Activated CD8-positive, alpha-beta memory T cell treated with anti-CD3 and anti-CD28 coated beads, Interleukin-2, amount 10 ng/mL, durations not matched to agents 7 days and 5 days (primary cell): ENCODE measurements at places on chromosomes 3 and 15. TPM values are rescaled to one million over a fixed set of nuclear protein-coding genes. Genes with fewer than 3 reads are reported as not detected.

ZCWPW2 gene
- not detected for total RNA-seq

GRCh38 chr3:115644391-115644790 is 21.1 kb downstream of the GAP43 start:
- H3K4me3 ChIP-seq: no peak overlapping the region
- no peak overlapping the region for H3K27ac ChIP-seq
- H3K36me3 ChIP-seq: no peaks in the 10 kb centered on the region
- no peak for DNase-seq
- H3K27me3 ChIP-seq: peaks cover 10% of the 10 kb centered on the region

LDHAL6B gene
- total RNA-seq: not detected

SNX33 gene
- total RNA-seq: 1.4 TPM

ALDH1A2 gene
- 0.82 TPM for total RNA-seq

GRCh38 chr3:105853801-105854432 is 14.9 kb downstream of the CBLB start:
- H3K27me3 ChIP-seq: no peaks in the 10 kb centered on the region
- DNase-seq: peak; percentile 66
- H3K4me1 ChIP-seq: peaks cover 50% of the 10 kb centered on the region
- peaks cover 72% of the 10 kb centered on the region for H3K36me3 ChIP-seq
- peak overlapping the region; percentile 55 for H3K27ac ChIP-seq

LMCD1 gene
- total RNA-seq: 10.0 TPM

GRCh38 chr3:121660356-121661171 is at the start of gene HCLS1:
TSS of gene HCLS1 (minus strand) at chr3:121660903. CDS start at chr3:121658347, 2,556 bp downstream.
- H3K27me3 ChIP-seq: no peaks in the 10 kb centered on the region
- H3K4me3 ChIP-seq: peak within 1 kb of the TSS; percentile 97
- peak; percentile 87 for DNase-seq
- H3K36me3 ChIP-seq: peaks cover 59% of the 10 kb centered on the region

DNA sequence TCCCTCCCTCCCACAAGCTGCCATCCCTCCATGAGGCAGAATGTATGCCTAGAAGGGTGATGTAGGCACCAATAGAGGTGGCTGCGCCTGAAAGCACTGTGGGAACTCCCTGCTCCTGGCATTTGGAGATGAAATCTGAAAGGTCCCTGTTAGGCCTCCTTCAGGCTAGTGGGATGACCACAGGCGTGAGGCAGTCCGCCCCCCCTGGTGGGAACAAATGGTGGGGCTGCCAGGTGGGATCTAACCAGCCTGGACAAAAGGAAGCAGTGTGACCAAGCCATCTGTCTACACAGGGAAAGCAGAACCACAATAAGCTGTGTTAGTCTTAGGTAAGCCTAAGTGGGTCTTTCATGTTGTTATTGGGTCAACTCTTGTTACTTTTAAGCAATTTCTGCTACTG is 25.3 kb downstream of the IL5RA start:
- no peak for DNase-seq
- no peak overlapping the region for H3K4me3 ChIP-seq
- H3K36me3 ChIP-seq: no peaks in the 10 kb centered on the region

DNA sequence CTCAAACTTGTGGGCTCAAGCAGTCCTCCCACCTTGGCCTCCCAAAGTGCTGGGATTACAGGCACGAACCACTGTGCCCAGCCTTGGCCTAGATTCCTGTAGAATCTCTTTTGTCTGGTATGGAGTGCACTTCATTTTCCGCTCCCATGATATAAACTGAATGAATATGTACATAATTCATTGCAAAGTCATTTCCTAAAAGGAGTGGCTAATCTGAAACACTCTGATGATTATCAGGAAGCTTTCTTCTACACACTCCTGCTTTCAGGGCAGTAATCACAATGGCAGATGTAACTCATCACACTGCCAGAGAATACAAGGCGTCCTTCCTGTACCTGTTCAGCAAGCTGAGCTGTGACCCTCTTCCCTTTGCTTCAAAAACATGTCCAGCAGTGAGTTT is 28.6 kb downstream of the RLBP1 start:
- no peaks in the 10 kb centered on the region for H3K27me3 ChIP-seq
- no peak overlapping the region for H3K4me3 ChIP-seq
- H3K36me3 ChIP-seq: peaks cover 25% of the 10 kb centered on the region
- no peak for DNase-seq
- peaks cover 13% of the 10 kb centered on the region for H3K4me1 ChIP-seq
- no peak overlapping the region for H3K27ac ChIP-seq
